Pulmonary artery endothelial cell (primary cell): ENCODE measurements at places on chromosomes 4 and X. TPM values are rescaled to one million over a fixed set of nuclear protein-coding genes. Genes with fewer than 3 reads are reported as not detected.

- no peak for DNase-seq
Observed at GRCh38 chrX:149948016-149948415, 9.7 kb upstream of the EOLA2 start.

DNA sequence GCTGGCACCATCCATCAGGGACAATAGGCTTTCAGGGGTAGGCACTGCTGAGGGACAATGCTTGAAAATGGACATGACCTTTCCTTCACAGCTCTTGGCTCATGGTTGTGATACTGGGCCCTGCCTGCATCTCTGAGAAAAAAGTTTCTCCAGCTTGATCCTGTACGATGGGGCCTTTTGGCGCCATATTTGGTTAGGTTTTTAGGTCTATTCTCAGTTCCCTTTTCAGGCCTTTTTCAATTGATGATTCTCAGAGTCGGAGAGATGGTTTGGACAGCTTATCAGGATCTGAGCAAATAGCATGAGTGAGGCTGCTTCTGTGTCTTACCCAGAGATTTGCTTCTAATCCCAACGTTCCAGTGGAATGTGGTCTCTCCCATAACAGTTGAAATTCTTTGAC is 141.6 kb downstream of the ZNF518B start:
- DNase-seq: no peak

GRCh38 chrX:96224279-96224678 is 460.4 kb upstream of the DIAPH2 start:
- no peak for DNase-seq

TLR2 gene
- 0.33 and 1.3 TPM in 2 replicates for total RNA-seq

SORCS2 gene
- total RNA-seq: 0.11 TPM in 1 of 2 replicates, not detected in the other
